ENCODE measurements at places on chromosomes 3 and 15.

GRCh38 chr15:49815526-49815925 is 194.7 kb downstream of the DTWD1 start:
- DNase-seq, result no peak

DNA sequence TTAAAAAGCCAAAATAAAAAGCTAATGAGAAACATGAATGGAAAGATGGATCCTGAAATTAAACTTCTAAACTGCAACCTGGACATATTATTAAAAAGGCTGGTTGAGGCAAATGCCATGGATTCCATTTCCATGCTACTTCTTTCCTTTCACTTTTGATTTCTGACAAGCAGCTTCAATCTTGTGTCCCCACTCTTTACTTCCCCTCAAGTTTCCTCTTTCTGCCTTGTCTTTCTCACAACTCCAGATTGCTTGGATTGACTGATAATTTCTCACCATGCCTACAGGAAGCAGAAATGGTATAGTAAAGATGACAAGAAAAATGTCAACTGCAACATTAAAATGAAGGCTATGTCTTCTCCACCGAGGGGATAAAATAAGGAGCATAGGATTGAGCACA is 1136.7 kb downstream of the TUSC7 start:
- DNase-seq, result no peak

- no peak for DNase-seq
Measured at GRCh38 chr15:39573287-39573686, 7.6 kb upstream of the THBS1 start.

DNA sequence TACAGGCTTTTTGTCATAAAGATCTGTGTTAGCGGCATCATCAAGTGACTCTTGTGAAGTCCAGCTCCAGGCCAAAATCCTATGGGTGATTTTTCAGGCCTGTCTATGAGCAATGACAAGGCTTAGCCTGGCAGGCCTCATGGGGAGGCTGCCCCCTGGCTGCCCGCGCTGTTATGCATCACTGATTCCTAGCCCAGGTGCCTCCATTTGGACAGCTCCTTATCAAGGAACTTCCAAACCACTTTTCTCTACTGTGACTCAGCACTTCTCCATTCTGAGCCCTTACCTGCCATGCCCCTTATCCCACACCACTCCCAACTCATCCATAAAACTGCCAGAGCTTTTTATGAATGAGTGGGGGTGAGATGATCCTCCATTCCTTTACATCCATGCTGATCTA is 91.5 kb upstream of the C3orf80 start:
- no peak for DNase-seq

DNA sequence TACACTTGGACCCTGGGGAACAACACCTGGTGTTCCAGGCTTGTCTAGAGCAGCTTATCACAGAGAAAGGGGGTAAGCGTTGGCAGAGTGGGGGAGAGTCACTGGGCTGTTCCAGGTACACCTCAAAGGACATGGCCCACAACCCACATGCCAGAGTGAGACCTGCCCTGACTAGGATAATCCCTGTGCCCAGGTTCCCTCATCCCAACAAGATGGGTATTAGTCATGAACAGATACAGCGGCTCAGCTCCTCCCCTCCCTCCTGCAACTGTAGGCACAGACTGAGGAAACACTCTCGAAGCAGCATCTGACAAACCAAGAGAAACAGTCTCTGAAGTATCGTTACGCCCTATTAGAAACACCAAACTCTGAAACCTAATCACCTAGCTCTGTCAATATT is 32.1 kb upstream of the RPS17 start:
- DNase-seq, result no peak
